ENCODE measurements at places on chromosomes 4 and X.
A peak's percentile ranks its signal among the peaks of the same experiment; 100 is the strongest.

DNA sequence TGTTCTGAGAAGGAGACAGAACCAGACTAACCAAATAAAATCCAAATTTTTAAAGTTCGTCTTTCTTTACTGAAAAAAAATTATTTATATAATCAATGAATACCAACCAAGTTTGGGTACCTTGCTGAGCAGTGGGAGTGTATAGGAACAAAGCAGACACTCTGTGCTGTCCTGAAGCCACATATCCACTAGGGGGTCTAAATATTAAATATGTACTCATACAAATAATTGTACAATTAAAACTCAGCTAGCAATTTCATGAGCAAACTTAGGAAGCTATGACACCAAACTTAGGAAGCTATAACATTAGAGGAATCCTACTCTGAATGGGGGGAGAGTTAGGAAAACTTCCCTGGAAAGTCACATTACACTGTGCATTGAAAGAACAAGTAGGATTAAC lies 582.0 kb upstream of the EPHA5 start:
- no peak overlapping the region for H3K4me3 ChIP-seq
- no peak overlapping the region for H3K27ac ChIP-seq
- H3K36me3 ChIP-seq = no peaks in the 10 kb centered on the region
- no peaks in the 10 kb centered on the region for H3K27me3 ChIP-seq

DNA sequence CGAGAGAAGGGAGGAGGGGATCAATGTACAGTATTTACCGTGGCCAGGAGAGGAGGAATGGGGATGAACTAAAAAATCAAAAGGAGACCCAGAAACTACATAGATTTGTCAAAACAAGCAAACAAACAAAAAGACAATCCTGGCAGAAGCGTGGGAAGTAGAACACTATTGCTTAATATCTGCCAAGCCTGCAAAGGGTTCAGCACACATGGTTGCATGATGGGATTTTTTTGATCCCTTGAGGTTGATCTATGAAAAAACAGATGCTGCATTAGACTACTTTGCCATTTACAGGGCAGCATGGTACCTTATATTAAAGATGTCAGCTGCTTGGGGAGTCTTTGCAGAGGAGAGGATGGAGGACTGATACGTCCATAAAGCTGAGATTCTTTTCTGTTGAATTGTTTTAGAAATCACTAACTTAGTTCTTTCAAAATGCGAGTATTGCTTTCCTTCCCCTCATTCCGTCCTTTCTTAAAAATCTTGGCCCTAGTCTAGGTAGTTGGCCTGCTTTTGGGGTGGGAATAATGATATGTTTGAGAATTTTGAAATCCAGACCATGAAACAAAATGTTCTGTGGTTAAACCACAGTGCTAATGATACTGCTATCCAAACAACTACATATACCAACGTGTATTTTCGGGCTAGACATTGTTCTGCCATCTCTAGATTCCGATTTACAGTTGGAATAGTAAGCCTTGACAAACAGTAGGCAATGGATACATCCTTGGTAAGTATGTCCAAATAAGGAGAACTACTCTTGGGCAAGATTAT lies 39.6 kb upstream of the TMEM150C start:
- DNase-seq = no peak
- H3K27ac ChIP-seq = no peak overlapping the region
- no peak overlapping the region for H3K4me3 ChIP-seq
- no peaks in the 10 kb centered on the region for H3K36me3 ChIP-seq
- H3K27me3 ChIP-seq = no peaks in the 10 kb centered on the region

GRCh38 chr4:139934057-139934707 lies 219.8 kb downstream of the MAML3 start:
- no peak for DNase-seq
- peaks cover 9% of the 10 kb centered on the region for H3K4me1 ChIP-seq
- H3K27me3 ChIP-seq = no peaks in the 10 kb centered on the region
- H3K4me3 ChIP-seq = no peak overlapping the region

GRCh38 chrX:110321081-110321480 lies 3.2 kb upstream of the AMMECR1 start:
- no peak overlapping the region for H3K27ac ChIP-seq
- no peak for DNase-seq
- no peaks in the 10 kb centered on the region for H3K36me3 ChIP-seq
- no peak overlapping the region for H3K4me3 ChIP-seq

- no peaks in the 10 kb centered on the region for H3K4me1 ChIP-seq
- H3K27me3 ChIP-seq = no peaks in the 10 kb centered on the region
- H3K4me3 ChIP-seq = no peak overlapping the region
- DNase-seq = no peak
- no peak overlapping the region for H3K27ac ChIP-seq
Observed at GRCh38 chr4:144154044-144154443, 13.5 kb upstream of the GYPA start.

- H3K36me3 ChIP-seq = no peaks in the 10 kb centered on the region
- H3K27me3 ChIP-seq = no peaks in the 10 kb centered on the region
- no peaks in the 10 kb centered on the region for H3K4me1 ChIP-seq
- H3K27ac ChIP-seq = no peak overlapping the region
- no peak overlapping the region for H3K4me3 ChIP-seq
- no peak for DNase-seq
Observed at GRCh38 chrX:125765347-125765746, 400.7 kb downstream of the DCAF12L2 start.

DNA sequence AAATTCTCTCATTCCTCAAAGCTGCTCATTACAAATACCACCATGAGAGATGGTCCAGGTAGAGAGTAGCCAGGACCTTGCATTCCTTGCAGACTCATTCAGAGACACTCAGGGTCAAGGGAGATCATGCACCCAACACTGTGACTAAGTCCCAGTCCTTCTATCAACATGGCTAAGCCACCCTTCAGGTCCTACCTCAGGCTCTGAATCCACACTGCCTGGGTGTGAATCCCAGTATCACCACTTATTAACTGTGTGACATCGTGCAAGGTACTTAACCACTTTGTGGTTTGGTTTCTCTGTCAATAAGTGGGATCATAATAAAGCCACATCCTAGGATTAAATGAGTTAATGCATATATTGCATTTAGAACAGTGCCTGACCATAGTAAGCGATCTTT lies 124.1 kb upstream of the NEIL3 start:
- H3K36me3 ChIP-seq = no peaks in the 10 kb centered on the region
- H3K4me1 ChIP-seq = no peaks in the 10 kb centered on the region
- DNase-seq = no peak
- H3K27me3 ChIP-seq = no peaks in the 10 kb centered on the region
- H3K4me3 ChIP-seq = no peak overlapping the region
- H3K27ac ChIP-seq = no peak overlapping the region

GRCh38 chr4:128227991-128228571 lies 59.5 kb downstream of the PGRMC2 start:
- no peaks in the 10 kb centered on the region for H3K27me3 ChIP-seq
- DNase-seq = no peak
- H3K27ac ChIP-seq = no peak overlapping the region
- H3K4me3 ChIP-seq = no peak overlapping the region
- H3K4me1 ChIP-seq = peaks cover 2% of the 10 kb centered on the region
- H3K36me3 ChIP-seq = no peaks in the 10 kb centered on the region

DNA sequence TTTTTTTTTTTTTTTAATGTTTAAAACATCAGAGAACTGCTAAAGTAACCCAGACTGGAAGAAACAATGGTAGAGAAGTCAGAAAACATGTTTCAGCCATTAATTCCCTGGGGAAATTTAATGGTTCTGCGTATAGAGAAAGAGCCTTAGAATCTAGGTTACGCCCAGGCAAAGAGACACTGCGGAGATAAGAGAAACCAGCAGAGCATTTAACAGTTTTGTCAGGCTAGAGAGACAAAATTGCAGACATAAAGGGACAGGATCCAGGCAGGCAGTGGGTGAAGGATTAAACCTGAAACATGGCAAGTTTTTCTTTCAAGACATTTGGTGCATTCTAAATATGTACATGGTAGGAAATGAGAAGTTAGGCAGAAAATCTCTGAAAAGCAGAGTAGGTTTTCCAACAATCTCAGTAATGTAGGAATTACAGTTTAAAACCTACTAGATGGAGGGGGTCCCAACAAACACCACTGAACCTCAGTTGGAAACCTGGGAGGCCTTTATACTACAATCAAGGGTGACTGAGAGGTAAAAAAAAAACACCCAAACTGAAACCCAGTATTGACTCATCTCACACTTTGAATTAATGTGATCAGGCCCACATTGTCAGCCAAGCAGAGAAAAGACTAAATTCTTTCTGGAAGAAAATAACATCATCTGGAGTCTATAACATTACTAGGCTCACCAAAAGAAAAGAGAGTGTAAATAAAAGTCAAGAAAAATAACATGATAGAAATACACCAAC lies 254.2 kb upstream of the NWD2 start:
- no peaks in the 10 kb centered on the region for H3K27me3 ChIP-seq
- no peak for DNase-seq
- H3K4me3 ChIP-seq = no peak overlapping the region
- H3K36me3 ChIP-seq = no peaks in the 10 kb centered on the region

DNA sequence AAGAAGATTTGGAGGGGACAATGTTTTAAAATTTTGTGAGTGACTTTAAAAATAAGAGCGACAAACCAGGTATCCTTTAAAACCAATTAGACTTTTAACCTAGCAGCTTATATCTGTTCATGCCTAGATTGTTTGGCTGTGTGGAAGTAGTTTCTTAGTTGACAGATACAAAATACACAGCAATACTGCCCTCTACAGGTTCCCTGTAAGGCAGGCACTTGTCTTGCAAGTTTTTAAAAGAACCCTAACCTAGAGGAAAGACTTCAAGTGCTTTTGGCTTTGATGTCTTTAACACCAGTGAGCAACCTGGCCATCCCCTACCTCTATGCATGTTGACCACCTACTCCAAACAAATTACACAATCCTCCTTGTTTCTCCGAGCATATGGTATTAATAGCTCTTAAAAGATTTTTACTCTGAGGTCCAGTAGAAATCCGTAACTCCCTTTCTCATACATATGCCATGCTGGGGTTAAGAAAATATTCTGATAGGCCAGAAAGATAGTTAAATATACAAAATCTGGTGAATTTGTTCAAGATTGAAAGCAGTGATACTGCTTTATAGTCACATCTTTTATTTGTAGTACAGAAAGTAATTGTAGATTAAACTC lies 273.0 kb downstream of the ARHGAP24 start:
- no peaks in the 10 kb centered on the region for H3K27me3 ChIP-seq
- no peak overlapping the region for H3K4me3 ChIP-seq
- no peaks in the 10 kb centered on the region for H3K36me3 ChIP-seq
- H3K27ac ChIP-seq = no peak overlapping the region
- DNase-seq = no peak

DNA sequence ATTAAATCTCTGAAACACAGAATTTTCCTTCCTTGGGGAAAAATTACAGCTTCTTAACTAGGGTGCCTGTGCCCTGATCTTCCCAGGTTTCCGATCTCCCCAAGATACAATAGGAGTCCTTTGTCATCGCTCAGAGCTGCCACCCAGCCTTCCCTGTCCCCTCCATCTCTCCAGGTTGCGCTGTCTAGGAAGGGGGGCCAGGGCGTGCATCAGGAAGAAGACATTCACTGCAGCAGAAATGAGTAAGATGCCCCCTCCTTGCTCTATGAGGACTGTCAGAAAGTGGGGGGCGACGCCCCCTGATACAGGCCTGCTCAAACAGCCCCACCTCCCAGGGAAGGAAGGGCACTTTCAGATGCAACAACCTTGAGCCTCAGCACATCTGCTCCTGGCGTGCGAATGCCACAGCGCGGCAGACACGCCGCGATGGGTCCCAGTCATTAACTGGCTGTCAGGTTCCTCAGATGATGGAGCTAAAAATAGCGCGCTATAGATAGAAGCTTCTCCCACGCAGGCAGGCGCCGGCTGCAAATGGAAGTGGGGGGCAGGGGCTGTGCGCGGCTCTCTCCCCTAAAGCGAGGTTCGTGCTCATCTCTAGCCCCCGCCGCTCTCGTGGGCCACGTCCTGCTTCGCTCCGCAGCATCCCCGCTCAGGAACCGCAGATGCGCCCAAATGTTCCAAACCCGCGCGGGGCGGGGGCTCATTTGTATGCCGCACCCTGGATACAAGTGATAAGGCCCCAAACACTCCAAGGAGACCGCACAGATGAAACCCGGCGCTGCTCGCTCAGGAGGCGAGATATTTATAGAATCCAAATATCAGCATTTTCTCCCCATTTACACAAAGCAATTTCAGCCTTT lies 57.6 kb upstream of the LGI2 start:
- no peaks in the 10 kb centered on the region for H3K27me3 ChIP-seq
- peaks cover 25% of the 10 kb centered on the region for H3K4me1 ChIP-seq
- no peak overlapping the region for H3K27ac ChIP-seq
- peak overlapping the region; percentile 46 for H3K4me3 ChIP-seq
- no peak for DNase-seq
- H3K36me3 ChIP-seq = no peaks in the 10 kb centered on the region

GRCh38 chr4:25457053-25457715 lies 80.1 kb downstream of the ANAPC4 start:
- no peaks in the 10 kb centered on the region for H3K4me1 ChIP-seq
- no peak for DNase-seq
- no peak overlapping the region for H3K4me3 ChIP-seq
- H3K27me3 ChIP-seq = no peaks in the 10 kb centered on the region
- no peak overlapping the region for H3K27ac ChIP-seq

- peak; percentile 92 for DNase-seq
- H3K36me3 ChIP-seq = no peaks in the 10 kb centered on the region
- H3K4me3 ChIP-seq = no peak overlapping the region
- H3K4me1 ChIP-seq = peaks cover 47% of the 10 kb centered on the region
- H3K27ac ChIP-seq = no peak overlapping the region
- no peaks in the 10 kb centered on the region for H3K27me3 ChIP-seq
Observed at GRCh38 chr4:140099983-140100382, 54.0 kb downstream of the MAML3 start.

DNA sequence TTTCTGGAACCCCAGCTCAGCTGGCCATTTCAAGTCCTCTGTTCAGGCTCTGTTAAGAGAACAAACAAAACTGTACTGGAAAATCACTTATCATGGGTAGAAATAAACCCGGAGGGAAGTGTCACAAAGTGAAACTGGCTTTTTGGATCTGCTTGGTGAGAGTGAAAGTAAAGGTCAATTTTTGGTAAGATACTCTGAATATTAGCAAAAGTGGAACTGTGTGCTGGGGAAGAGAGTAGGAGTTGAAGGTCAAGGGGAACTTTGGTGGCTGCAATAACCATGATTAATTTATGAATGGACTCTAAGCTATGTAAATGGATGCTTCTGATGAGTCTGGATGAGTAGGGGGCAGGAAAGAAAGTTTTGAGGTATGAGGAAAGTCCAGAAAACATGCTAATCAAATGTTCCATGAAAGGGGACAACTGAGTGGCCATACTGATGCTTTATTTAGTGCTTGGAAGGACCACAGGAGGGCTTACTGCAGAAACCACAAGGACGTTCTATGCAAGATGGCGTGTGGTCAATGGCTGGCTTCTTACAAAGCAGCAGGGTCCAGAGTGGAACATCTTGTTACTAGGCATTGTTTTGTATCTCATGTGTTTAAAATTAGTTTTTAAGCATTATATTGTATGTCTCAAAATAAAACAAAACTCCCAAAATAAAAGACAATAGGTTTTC lies 36.8 kb upstream of the TNIP3 start:
- H3K36me3 ChIP-seq = no peaks in the 10 kb centered on the region
- H3K4me1 ChIP-seq = no peaks in the 10 kb centered on the region
- no peak overlapping the region for H3K4me3 ChIP-seq
- H3K27me3 ChIP-seq = no peaks in the 10 kb centered on the region
- H3K27ac ChIP-seq = no peak overlapping the region
